ENCODE measurements at places on chromosomes 12 and 14.
A peak's percentile ranks its signal among the peaks of the same experiment; 100 is the strongest.

DNA sequence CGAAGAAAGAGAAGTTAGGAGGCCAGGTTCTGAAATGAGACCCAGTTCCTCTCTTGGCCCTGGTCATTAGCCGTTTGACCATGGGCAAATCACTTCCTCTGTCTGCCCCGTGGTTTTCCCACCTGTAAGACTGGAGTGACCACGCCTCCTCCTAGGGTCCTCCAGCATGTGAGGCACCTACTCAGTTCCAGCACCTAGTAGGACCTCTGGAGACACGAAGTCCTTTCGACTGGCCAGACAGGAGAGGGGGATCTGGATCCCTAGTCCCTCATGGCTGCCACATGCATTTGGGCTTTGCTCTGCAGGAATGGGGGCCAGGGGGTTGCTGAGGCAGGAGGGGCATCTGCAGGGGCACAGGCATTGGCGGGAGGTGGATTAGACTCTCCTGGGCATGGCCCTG is 16.3 kb downstream of the TRPV4 start:
- no peak for DNase-seq

DNA sequence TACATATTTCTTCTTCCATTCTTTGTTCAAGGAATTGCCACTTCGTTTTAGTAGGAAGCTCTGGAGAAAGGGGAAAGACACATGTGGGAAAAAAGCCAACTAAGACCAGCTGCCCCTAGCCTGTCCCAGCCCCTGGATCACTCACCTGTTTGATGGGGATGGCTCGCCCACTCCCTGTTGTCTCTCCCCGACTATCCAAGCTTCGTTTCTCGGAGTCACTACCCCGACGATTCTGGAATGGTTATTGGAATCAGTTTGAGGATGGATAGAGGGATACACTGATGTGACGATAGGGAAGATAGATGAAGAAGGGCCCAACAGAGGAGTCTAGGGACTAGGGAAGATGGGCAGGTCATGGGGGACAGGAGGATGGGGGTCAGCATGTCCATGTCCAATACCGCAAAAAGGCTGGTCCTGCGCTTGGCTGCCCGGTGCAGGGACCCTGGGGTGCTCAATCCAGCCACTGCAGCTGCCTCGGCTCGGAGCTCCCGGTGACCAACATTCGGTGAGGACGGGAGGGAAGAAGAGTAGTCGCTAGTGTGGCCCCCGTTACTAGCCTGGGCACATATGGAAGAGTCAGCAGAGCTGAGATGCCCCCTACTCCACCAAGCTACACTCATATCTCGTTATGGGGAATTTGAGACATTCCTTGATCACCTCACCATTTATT is 7.0 kb downstream of the AGAP2 start:
- no peak for DNase-seq

DNA sequence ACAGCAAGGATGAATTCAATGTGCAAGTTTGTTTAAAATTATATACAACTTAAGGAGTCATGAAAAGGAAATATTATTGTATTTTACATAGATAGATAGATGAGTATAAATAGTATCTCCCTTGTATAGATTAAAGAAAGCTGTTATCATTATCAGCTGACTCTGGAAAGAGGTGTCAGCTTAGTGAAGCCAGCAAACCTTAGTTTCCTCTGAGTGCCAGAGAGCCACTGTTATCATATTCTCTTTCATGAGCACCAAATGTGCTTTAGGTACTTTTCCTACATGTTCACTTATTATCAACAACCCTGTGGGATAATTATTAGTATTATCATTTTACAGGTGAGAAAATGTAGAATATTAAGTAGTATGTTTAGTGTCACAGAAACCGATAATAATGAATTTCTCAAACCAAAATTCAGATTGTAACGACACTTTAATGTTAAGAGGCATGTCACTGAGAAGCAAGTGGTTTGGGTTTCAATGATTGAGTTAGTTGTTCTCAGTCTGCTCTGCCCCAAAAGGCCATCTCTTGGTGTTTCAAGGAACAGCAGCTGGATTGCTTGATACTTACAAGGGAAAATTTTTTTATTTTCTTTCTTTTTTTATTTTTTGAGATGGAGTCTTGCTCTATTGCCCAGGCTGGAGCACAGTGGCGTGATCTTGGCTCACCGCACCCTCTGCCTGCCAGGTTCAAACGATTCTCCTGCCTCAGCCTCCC is 53.7 kb downstream of the PLEKHA5 start:
- DNase-seq = no peak

DNA sequence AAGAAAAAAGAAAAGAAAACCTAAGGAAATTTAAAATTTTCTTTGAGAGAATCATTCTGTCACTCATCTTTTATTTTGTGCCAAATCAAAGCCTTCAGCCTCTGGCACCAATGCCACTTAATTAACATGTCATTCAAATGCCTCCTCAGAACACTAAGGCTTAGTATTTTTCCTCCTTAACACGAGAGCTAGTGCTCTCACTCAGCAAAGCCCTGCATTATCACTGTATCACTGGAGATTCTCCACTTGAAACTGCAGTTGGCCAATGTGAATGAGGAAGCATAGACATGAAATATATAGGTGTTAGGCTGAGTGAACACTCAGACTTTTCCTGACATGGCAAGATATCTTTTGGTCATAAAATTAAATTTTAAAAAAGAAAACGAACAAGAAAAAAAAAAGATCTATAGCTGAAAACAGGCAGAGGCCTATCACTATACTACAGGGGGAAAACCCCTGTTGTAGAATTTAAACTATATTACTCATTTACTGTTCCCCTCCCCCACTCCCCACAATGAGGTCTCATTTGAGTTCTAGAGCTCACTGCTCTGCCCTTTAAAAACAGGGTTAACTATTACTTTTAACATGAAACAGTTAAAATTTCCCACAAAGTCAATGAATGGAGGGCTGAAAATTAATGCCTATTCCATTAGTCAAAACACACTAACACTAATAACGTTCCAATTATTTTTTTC is 5.1 kb downstream of the MBIP start:
- DNase-seq = no peak

DNA sequence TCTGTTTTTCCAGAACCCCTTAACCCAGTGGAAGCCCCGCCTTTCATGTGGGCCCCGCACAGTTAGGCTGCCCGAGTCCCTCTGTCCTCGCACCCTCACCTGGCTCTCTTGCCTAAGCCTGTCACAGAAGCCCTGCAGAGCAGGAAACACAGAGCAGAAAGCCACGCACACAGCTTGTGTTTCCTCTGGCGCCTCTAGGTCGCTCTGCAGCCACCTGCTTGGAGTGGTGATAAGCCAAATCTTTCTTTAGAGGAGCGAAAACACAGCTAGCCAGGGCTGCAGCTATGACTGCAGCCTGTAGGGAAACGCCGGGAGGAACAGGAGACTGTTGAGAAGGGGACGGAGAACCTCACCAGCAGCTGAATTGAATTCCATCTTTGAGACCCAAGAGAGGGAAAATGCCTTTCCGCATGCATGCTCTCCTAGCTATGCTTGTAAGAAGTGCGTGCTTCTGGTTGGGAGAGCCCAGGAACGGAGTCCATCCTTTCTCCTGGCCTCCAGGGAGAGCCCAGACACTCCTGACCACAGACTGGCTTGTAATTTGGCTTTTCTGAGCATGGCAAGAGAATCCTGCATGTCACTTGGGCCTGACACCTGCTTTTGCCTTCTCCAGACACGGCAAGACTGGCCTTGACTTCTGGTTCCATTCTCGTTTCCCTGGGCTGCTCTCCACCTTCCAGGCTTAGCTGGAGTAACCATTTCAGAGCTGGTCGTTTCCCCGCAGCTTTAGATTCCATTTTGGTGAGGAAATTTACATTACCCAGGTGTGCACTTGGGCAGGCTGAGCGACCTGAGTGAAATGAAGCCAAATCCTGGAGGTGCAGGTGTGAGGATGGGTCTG is 301.6 kb downstream of the CACNA1C start:
- DNase-seq = no peak

DNA sequence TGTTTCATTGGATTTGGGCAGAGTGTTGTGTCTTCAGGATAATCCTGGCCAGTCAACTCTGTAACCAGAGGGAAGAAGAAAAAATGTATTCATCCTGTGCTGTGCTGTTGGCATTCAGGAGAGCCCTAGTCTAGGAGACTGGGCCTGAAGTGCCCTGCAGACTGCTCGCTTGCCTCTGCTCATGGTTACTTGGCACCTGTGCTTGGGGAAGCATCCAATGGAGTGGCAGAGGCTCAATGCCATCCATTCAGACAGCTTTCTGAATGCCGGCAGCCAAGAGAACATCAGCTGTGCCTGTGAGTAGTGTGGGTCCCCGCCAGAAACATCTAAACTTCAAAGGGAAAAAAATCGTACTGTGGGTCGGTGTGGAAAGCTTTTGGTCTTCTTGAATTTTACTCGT is 124.2 kb downstream of the SRGAP1 start:
- DNase-seq = no peak

GRCh38 chr14:40523123-40523522 is 1083.6 kb upstream of the LRFN5 start:
- no peak for DNase-seq

- DNase-seq = peak; percentile 1
Observed at GRCh38 chr14:72894623-72895378, 900 bp upstream of the DPF3 start.

DNA sequence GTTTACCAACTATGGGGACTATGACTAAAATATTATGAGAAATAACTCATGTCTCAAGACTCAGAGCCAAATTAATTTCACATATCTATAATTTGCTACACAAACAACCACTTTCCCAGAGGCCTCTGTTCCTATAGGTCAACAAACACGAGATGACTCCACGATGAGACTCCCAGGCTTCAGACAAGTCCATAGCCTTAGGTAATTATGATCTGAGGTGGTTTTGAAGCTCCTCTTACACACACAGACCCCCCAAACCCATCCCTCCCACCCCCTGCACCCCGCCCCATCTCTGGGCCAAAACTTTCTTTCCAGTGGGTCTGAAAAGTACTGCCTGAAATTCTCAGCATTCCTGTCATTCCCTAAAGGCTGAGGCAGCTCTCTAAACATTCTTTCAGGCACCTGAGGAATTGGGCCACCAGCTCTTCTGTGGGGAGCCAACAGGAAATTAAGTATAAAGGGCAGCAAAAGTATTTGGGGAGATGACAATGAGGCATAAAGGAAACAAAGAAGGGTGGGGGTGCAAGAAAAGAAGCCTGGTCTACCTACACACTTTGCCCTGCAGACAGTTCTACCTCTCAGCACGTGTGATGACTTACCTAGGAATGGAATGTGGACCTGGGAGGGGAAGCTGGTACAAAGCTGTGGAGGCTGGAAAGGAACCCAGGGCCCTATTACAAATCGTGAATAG is 143.6 kb downstream of the PAWR start:
- DNase-seq = no peak

GRCh38 chr14:54450535-54450934 is 9.4 kb upstream of the CNIH1 start:
- no peak for DNase-seq

DNA sequence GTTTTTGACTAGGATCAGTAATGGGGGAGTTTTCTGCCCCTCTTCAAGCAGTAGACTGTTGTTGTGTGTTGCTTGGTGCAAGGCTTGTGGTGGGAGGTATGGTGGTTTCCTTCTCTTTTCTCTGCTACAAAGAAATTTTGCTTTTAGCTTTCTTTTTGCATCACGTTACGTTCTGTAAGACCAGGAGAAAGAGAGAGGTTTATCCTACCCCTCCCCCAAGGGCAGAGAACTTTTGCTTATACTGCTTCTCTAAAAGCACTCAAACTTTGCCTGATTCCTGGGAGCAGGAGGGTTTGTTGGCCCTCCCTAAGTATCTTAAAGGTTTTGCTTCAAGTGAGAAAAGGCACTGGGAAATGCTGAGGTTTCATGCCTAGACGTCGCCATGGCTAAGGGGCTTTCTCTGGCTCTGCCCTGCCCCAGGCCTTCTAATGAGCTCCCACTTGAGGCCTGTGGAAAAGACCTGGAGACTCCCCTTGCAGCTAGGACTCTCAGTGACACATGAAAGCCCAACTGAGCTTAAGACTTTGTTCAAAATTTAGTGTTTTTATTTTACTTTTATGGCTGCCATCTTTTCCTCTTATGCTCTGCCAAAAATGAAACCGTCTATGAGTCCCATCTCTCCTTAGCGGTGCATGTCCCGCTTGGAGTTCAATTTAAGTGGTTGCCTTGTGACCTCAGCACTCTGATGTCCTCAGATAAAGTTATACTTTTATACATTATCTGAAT is 49.2 kb downstream of the EIF2S3B start:
- peak; percentile 25 for DNase-seq

- DNase-seq = peak; percentile 56
Observed at GRCh38 chr12:12467688-12468261, 94.9 kb downstream of the DUSP16 start.

DNA sequence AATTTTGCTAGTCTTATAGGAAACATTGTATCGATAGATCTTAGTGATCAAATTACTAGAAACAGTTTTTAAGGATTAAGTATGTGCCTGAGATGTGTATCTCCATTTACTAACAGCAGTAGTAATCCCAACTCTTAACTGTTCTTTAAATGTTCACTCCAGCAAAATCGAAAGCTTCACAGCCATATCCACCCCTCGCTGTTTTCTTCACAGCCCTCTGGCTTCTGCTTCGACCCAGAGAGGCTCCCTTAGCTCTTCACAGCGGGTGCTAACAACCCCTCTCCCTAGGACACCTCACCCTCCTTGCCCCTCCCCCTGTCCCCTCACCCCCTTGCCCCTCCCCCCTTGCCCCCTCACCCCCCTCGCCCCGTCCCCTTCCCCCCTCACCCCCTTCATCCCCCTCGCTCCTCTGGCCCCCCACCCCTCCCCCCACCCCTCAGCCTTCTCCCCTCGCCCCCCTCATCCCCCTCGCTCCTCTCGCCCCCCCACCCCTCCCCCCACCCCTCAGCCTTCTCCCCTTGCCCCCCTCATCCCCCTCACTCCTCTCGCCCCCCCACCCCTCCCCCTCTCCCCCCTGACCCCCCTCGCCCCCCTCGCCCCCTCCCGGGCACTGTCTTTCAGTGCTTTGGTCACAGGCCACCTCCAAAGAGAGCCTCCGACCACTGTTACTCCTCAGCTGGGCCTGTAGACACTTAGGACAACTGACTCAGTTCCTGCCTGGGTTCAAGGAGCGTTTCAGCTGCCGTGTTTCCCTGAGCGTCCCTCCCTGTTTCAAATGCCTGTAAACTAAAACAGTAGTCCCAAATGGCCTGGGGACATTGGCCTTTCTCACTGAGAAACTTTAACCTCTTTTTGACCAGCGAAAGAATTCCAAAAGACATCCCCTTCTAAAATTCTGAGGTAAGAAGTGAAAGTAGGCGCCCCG is 46.0 kb upstream of the DYNC1H1 start:
- DNase-seq = no peak

GRCh38 chr12:129614221-129614885 is 289.5 kb downstream of the TMEM132D start:
- no peak for DNase-seq

GRCh38 chr12:18496156-18496555 is 234.8 kb downstream of the PIK3C2G start:
- DNase-seq = no peak

GRCh38 chr12:18966954-18967353 is 162.6 kb upstream of the PLEKHA5 start:
- DNase-seq = no peak

DNA sequence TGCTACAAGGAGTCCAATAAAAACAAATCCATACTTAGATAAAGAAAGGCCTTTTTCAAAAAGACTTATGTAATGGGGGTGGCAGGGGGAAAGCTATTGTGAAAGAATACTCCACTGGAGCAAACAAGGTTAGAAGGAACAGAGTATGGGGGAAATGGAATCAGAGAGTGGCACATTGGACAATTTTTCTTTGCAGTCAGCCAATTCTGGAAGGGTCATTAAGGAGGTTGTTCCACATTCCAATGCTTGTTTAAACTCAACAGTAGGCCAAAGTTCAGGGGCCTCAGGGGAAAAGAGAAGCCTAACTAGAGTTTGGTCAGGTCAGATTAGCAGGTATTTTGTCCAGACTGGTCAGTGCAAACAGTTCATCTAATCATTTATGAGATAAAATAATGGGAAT is 105.2 kb upstream of the RESF1 start:
- DNase-seq = no peak

GRCh38 chr12:6607751-6608591 is 792 bp upstream of the CHD4 start:
- DNase-seq = peak; percentile 54

All from T-cell (primary cell).